Effector CD4-positive, alpha-beta T cell (primary cell): ENCODE measurements at places on chromosomes 6 and 20.

- no peak for DNase-seq
These were observed 60.2 kb upstream of the IL20RA start for GRCh38 chr6:137104926-137105325.

DNA sequence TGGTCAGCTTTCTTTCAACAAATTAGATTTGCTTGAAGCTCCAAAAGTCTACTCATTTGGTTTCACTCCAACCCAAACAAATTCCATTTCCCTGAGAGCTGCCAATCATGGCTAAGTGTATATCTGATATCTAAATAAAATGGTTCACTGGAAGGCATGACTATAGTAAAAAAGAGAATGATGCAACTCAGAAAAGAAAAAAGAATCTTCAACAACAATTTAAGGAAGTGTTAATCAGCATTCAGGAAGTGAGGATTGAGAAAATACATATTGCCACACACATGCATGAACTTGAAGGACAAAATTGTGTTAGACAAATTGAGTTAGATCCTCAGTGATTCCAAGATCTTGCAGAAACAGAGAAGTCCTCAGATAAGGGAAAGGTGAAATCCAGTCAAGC is 972.9 kb upstream of the FLRT3 start:
- DNase-seq: no peak

- DNase-seq: no peak
These were observed 319.6 kb downstream of the CDKAL1 start for GRCh38 chr6:20853828-20854227.

DNA sequence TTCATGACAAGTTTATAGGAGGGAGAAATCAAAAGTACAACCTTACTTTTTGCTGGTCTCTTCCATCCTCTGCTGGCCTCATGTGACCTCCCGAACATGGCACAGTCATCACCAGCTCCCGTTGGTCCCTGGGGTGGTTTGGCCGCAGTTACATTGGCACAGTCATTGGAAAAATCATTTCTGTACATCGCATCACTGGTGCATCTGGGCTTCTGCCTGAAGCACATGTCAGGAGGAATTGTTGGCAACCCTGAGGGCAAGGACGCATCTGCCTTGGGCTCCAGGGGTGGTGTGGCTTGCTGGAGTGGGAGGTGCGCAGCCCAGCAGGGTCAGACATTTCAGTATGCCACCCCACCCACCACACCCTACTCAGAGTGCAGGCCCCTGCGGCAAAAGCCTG is 162.9 kb upstream of the SLC24A3 start:
- DNase-seq: no peak

- no peak for DNase-seq
These were observed 21.5 kb downstream of the CST5 start for GRCh38 chr20:23857962-23858595.

- DNase-seq: peak; percentile 19
These were observed 38.7 kb upstream of the RIPOR2 start for GRCh38 chr6:24974182-24975171.

GRCh38 chr6:139832493-139833305 is 458.3 kb upstream of the CITED2 start:
- DNase-seq: no peak

DNA sequence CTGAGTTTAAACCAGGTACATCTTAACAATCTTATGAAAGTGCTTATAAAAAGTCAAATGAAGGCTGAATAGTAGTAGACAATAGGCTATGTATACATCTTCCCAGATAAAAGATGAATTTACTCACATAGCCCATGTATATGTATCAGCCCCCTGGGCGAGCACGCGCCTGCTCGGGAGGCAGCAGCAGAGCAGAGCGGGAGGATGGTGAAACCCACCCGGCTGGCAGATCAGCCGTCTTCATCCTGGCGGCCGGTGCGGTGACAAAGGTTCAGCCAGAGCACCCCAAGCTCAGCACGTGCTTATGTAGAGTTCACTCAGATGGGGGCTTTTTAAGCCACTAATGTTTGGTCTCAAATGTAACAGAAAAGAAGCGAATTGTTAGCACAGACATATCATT is 184.8 kb downstream of the KIF6 start:
- DNase-seq: no peak

GRCh38 chr6:57021086-57021720 is 25.3 kb upstream of the KIAA1586 start:
- DNase-seq: no peak

GRCh38 chr6:136552054-136552453 is 1.8 kb upstream of the MAP7 start:
- DNase-seq: no peak

DNA sequence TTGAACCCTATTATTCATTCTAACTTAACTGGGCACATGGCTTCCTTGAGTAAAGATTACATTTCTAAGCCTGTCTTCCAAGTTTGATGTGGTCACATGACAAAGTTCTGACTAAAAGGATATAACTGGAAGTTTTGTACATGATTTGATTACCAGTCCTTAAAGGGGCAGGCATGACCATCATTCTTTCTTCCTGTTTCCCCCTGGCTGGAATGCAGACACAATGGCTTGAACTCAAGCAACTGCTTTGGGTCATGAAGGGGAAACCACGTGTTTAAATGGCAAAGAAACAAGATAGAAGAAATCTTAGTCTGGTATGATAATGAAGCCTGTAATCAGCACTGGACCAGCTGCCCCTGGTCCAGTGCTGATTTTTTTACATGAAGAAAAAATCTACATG is 15.6 kb upstream of the SHLD1 start:
- DNase-seq: no peak

DNA sequence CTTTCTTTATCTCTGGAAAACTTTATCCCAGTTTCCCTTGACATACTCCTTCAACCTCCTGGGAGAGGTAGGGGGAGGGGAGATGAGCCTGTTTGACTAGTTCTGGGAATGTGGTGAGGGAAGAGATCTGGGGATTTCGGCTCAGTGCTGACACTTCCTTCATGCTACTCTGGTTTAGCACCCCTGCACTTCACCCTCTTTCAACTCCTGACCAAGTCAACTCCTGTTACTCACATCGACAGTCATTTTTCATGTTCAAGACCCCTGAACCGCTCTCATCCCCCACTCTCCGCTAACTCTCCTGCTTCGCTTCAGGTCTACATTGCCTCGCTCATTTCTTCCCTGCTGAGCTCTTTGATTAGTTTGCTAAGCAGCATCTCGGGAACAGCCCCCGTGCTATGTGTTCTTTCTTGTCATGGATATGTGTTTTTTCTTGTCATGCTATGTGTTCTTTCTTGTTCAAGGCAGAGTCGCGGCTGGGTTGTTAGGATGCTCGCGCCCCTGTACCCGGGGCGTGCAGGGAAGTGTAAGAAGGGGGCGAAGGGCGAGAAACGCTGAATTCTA is 16.6 kb upstream of the TRIM27 start:
- DNase-seq: peak; percentile 27

GRCh38 chr6:138467901-138468300 is 31.4 kb downstream of the NHSL1 start:
- no peak for DNase-seq

DNA sequence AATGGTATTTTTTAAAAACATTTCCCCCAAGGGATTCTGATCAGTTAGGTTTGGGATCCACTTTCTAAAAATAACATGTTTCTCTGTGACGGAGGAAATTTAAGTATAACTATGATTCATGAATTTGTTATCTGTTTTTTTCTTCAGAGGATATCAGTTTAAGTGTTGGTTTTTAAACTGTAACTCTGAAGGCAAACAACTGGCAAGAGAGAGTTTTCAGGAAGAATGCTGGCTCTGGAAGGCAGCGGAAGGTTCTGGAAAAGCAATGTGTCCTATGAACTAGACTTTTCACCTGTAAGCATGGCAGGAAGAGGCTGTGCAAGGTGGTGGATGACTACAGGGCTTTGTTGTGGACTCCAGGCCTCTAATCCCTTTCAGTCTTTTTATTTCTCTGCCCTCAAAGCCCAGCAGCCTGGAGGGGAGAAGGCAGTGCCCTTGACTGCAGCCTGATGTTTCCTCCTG is 153.1 kb downstream of the GMPR start:
- DNase-seq: no peak

DNA sequence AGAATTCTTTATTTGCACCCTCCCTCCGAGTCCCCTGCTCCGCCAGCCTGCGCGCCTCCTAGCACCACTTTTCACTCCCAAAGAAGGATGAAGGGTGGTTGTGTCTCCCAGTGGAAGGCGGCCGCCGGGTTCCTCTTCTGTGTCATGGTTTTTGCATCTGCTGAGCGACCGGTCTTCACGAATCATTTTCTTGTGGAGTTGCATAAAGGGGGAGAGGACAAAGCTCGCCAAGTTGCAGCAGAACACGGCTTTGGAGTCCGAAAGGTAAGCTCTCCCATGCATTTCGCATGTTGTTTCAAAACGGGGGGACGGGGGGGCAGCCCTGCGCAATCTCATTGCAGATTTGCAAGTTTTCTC is 357 bp downstream of the PCSK2 start:
- DNase-seq: no peak

DNA sequence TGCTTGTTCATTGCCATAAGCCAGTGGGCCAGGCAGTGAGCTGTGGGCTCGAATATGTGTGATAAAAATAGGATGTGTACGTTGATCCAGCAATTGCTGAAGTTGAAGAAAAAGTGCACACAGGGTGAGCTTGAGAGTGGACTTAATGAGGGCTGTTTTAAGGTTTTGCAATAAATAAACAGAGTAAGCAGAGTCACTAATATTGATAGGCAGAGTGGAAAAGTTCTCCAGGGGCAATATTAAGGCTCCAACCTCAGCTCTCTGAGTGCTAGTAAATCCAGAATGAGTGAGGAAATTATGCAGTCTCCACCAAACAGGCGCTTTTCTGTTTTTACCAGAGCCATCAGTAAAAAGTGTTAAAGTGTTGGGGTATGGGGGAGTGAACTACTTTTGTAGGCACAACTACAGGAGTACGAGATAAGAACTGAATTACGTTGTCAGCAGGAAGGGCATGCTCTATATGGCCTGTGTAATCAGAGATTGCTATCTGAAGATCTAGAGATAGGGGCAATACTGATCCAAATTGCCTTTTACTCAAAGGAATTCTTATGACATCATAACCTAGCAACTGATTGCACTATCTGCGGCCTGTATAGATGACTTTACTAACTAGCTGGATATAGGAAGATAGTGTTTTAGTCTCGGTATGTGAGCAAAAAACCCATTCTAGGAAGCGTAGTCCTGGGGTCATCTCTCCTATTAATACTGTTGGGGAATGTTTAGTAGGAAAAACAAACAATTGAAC is 7.6 kb upstream of the TBC1D20 start:
- DNase-seq: no peak

DNA sequence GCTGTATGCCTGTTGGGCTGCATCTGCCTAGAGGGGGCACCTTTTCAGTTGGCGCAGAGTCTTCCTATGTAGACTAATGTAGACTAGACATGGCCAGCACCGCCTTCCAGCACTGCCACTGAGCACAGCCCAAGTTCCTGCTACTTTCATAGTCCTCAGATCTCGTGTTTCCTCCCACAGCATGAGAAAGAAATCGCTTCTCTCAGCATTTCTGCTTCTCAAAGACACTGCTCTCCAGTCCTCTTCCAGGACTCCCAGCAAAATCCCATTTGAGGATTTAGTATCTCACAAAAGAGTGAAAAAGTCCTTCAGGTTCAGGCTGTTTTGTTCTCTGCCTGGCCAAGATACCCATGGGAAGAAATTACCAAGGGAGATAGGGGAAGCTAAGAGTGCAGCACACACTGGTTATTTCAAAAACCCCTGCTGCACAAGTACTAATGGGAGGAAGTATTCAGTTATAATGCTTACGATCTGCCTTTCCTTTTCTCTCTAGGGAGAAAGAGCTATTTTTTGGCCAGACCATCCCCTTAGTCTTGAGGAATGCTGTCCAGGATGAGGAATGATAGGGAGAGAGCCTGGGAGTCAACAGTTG is 35.7 kb downstream of the OGFRL1 start:
- DNase-seq: no peak

DNA sequence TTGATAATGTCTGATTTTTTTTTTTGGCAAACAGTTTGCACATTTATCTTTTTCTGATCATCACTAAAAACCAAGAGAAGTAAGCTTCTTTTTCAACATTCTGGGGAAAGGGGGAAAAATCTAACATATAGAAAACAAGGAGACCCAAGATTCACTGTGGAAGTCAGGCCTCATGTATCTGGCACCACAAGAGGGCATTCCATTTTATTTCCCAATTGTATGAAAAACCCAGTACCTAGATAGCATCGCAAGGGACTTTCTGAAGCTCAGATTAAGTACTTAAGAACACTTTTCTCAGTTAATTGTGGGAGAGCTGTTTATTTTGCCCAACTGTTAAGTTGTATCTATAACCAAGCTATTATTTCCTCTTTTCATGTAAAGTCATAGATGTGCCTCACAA is 152.9 kb downstream of the KLHL32 start:
- DNase-seq: no peak

GRCh38 chr6:13653296-13653695 is 38.2 kb downstream of the NOL7 start:
- no peak for DNase-seq

DNA sequence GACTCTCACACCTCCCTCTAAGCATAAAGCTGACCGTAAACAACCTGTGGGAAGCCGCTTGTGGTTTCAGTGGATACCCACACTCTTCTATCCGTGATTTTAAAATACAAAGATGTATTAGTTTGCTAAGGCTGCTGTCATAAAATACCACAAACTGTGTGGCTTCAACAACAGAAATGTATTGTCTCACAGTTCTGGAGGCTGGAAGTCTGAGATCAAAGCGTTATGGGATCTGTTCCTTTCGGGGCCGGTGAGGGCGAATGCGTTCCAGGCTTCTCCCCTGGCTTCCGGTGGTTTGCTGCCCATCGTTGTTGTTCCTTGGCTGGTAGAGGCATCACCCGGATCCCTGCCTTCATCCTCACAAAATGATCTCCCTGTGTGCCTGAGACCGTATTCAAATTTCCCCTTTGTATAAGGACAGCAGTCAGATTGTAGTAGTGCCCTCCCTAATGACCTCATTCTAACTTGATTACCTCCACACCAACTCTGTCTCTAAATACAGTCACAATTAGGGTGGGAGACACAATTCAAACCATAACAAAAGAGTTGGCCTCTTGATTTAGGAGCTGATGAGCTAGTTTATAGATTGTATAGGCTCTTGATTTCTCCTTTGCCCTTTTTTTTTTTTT is 210.6 kb upstream of the SOX4 start:
- DNase-seq: no peak

DNA sequence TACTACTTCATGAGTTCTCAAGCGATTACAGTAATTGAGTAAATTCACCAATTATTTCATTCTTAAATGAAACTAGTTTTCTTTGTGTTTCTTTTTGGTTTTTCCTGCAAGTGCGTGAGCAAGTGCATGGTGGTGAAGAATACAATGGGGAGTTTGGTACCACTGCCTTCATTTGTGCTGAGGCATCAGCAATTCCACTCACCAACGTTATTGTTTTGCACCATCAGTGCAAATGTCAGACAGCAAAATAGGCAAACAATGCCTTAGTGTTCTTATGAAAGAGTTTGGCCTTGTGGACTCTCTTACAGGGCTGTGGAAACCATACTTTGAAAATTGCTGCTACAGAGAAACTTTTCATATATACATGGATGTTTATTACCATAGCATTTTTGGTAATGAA is 8.2 kb downstream of the CDH26 start:
- DNase-seq: no peak
